ENCODE measurements at places on chromosomes 6 and 20. TPM values are rescaled to one million over a fixed set of nuclear protein-coding genes. Genes with fewer than 3 reads are reported as not detected.

NOX3 gene
- total RNA-seq: not detected

C6orf58 gene
- 0.73 TPM for total RNA-seq

PSMB9 gene
- 20.8 TPM for total RNA-seq

PTCRA gene
- total RNA-seq: not detected

FILIP1 gene
- total RNA-seq: 0.10 TPM

TMEM170B gene
- 3.7 TPM for total RNA-seq

MEI4 gene
- not detected for total RNA-seq

TMEM200A gene
- total RNA-seq: 11.2 TPM

CRIP3 gene
- total RNA-seq: 1.8 TPM

PRDM13 gene
- total RNA-seq: not detected
